ENCODE measurements at places on chromosomes 7 and 10.

DNA sequence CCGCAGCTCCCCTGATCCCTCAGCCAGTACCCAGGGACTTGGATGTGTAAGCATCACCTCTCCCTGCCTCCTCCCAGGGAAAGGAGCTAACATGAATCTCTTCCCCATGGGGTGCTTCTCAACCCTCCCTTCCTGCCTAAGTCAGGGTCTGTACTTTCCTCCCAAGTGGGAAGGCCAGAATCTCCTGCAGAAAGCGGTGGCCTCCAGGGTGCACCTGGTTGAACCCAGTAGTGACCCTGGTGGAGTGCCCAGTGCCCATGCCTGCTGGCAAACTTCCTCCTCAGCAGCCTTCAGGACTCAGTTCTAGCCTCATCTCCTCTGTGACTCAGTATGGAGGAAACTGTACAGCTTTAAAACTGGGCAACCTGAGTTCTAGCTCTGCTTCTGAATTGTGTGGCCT is 2.8 kb upstream of the LOXL4 start:
- no peak for DNase-seq

DNA sequence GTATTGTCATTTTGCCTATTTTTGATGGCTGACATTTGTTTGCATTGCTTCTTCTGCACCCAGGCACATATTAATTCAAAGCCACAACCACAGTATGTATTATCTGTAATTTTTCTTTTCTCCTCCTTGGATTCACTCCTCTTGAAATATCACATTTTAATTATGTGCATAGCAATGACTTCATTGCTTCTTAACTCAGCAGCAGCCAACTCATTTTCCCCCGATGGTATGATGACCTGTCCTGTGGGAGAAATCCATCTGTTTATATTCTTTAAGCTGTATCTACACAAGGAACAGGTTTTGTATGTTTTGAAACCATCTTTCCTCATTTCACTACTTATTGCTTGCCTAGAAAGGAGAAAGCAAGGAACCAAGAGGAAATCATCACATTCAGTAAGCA is 588.8 kb downstream of the INHBA start:
- no peak for DNase-seq

GRCh38 chr10:33570495-33570894 is 236.0 kb upstream of the NRP1 start:
- no peak for DNase-seq

DNA sequence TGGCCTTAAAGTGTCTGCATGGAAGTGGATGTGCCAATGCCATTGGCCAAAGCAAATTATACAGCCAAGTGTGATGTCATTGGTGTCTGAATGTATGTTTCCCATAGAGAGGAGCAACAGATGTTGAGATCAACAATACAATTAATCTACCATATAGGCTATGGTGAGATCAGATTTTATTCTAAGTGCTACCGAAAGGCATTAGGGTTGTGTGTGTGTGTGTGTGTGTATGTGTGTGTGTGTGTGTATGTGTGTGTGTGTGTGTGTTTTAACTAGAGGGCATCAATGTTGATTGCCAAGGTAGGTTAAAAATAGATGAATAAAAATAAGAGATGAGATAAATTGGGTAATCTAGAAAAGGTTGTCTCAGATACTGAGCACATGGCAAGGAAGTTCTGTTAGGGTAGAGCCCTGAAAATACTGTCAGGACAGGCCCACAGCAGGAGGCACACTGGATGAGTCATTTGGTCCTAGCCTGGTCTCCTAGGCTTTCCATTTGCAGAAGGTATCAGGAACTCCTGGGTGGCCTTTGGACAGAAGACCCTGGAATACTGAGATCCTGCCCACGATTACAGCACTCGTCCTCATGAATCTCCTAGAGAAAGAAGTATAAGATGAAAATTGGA is 446.0 kb upstream of the PODXL start:
- no peak for DNase-seq
